K562 (cell line): ENCODE measurements at places on chromosomes 4 and X. TPM values are rescaled to one million over a fixed set of nuclear protein-coding genes. Genes with fewer than 3 reads are reported as not detected.

GRCh38 chr4:136526517-136526916, 1005.8 kb downstream of the PCDH18 start:
- no peaks in the 10 kb centered on the region for H3K4me1 ChIP-seq
- no peaks in the 10 kb centered on the region for H3K36me3 ChIP-seq
- no peaks in the 10 kb centered on the region for H3K27me3 ChIP-seq
- H3K27ac ChIP-seq, result no peak overlapping the region
- DNase-seq, result no peak
- H3K4me3 ChIP-seq, result no peak overlapping the region

DNA sequence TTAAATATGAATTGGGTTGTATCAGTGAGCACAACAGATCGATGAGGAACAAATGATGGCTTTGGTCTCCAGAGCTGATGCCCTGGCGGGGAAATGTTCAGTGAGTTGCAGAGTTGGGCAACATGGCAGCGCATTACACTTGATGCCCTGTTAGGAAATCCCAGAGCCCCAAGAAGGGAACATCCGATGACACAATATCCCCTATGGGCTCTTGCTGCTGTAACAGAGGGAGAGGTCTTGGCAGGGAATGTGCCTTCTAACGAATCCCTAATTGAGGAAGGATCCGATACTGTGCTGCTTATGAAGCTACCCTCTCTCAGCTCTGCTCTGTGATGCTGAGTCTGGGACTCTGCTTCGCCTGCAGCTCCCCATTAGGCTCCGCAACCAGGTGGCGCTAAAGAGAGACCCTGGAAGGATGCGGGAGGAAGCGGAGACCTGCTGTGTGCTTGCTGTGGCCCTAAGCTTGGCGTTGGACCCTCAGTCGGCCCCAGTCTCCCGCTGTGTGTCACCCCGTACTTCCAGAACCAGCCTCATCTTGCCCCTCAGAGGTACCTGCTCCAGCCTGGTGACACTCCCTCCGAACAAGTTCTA, 38.9 kb downstream of the PDHA1 start:
- H3K27ac ChIP-seq, result no peak overlapping the region
- H3K27me3 ChIP-seq, result peaks cover 38% of the 10 kb centered on the region
- peak; percentile 42 for DNase-seq
- H3K36me3 ChIP-seq, result no peaks in the 10 kb centered on the region
- no peak overlapping the region for H3K4me3 ChIP-seq

DNA sequence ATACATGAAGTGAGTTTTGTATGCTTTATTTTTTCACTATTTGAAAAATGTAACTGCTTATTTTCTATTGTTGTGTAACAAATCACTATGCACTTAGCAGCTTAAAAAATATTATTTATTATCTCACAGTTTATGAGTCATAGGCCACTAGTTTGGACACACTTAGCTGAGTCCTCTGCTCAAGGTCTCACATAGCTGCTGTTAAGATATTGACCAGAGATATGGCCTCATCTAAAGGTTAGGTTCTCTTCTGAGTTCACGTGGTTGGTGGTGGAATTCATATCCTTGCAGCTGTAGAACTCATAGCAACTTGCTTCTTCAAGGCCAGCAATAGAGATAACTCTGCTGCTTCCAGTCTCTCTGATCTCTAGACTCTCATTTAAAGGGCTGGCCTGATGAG, 534.4 kb downstream of the SPRY1 start:
- no peaks in the 10 kb centered on the region for H3K36me3 ChIP-seq
- H3K27me3 ChIP-seq, result no peaks in the 10 kb centered on the region
- H3K27ac ChIP-seq, result no peak overlapping the region
- no peak for DNase-seq
- no peaks in the 10 kb centered on the region for H3K4me1 ChIP-seq

NELFA gene
- 59.6 and 63.0 TPM in 2 replicates for total RNA-seq

AFAP1 gene
- 0.42 and 0.49 TPM in 2 replicates for total RNA-seq

DNA sequence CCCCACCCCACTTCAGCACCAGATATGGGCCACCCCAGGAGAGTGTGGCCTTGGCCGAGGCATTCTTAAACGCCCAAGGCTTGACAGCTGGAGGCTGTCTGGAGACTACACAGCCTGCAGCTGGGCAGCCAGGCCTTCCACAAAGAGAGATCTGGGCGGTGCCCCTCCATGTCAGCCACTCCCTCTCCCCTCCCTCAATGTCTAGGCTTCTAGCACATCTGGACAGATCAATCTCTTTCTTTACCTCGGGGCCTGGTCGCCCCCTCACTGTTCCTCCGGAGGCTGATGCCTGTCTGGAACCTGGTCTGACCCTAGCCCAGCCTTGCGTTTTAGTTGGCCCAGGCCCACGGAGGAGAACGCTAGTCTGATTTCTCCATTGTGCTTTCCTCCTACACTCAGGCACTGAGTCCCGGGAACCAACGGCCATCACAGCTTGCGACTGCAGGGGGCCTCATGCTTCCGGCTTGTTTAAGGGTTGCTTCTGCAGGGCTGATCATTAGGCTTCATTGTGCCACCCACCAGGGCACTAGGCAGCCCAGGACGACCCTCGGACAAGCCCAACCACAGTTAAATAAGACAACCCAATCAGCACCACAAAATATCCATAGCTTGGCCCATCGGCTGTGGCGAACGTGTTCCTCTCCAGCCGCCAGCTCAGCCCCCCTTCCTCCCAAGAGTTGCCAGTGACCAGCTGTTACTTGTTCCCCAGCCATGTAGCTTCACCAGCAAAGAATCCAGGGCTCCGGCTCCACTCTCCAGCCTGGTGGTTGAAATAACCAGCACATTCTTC, 200.6 kb downstream of the BCOR start:
- H3K4me3 ChIP-seq, result no peak overlapping the region
- no peaks in the 10 kb centered on the region for H3K27me3 ChIP-seq
- H3K36me3 ChIP-seq, result no peaks in the 10 kb centered on the region
- no peak overlapping the region for H3K27ac ChIP-seq
- DNase-seq, result no peak
- no peaks in the 10 kb centered on the region; the same call in 1 of the 3 replicates for H3K4me1 ChIP-seq

- H3K4me1 ChIP-seq, result no peaks in the 10 kb centered on the region
- H3K36me3 ChIP-seq, result no peaks in the 10 kb centered on the region
- H3K27me3 ChIP-seq, result no peaks in the 10 kb centered on the region; the same call in 2 of the 3 replicates
- no peak overlapping the region for H3K27ac ChIP-seq
Observed at GRCh38 chr4:105896461-105896942, 1.2 kb downstream of the NPNT start.

- no peak for DNase-seq
- H3K4me1 ChIP-seq, result no peaks in the 10 kb centered on the region
- H3K27me3 ChIP-seq, result peaks cover 17% of the 10 kb centered on the region; the same call in 1 of the 2 replicates
- no peaks in the 10 kb centered on the region for H3K36me3 ChIP-seq
Observed at GRCh38 chr4:83152746-83153145, 38.2 kb upstream of the PLAC8 start.

NPY1R gene
- total RNA-seq, result 0.07 and 0.13 TPM in 2 replicates

DNA sequence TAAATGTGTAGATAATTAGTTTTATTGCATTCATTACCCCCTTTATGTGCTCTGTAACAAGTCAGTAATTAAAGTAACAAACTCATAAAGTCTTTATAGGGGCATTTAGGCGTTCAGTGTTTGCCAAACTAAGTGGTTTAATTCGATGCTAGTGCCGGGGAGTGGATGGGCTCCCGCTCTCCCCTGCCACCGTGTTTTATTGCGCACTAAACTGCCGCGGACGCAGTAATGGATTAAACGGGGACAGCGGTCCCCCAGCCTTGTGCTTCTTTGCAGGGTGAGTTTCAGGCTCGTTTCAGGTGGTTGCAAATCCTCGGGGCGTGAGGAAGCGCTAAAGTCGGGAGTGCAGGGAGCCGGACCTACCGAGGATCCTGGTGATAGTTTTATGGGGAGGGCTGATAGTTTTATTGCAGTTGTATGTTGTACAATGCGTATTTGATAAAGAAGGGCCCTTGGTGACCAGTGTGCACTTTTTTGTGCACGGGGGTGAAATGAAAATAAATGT, 1.6 kb upstream of the PHOX2B start:
- H3K27ac ChIP-seq, result no peak overlapping the region
- peaks cover 14% of the 10 kb centered on the region for H3K4me1 ChIP-seq
- no peak overlapping the region for H3K4me3 ChIP-seq
- peaks cover 60% of the 10 kb centered on the region for H3K27me3 ChIP-seq
- no peak for DNase-seq
- no peaks in the 10 kb centered on the region for H3K36me3 ChIP-seq

NDNF gene
- 0.11 TPM in 1 of 2 replicates, not detected in the other for total RNA-seq

F8 gene
- total RNA-seq, result 1.2 and 1.8 TPM in 2 replicates

S100P gene
- 13.2 and 16.8 TPM in 2 replicates for total RNA-seq

MAGEC1 gene
- 36.9 and 37.0 TPM in 2 replicates for total RNA-seq

DNA sequence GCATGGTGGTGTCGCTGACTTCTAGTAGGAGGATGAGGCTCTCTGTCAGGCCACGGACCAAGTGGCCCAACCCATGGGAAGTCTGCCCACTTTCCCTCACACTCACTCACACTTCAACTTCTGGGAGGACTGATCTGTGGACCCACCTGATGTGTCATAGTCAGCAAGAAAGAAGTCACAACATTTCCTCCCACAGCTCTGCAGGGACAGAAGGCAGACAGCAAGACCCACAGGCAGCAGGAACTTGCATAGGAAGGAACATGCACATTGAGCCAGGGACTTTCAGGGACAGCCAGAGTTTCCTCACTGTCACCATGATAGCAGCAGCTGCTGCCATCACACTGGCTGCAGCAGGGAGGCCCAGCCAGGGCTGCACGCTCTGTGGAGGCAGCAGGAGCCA, 19.5 kb downstream of the XAGE5 start:
- no peaks in the 10 kb centered on the region for H3K27me3 ChIP-seq
- H3K27ac ChIP-seq, result no peak overlapping the region
- no peak for DNase-seq
- H3K4me3 ChIP-seq, result no peak overlapping the region
- no peaks in the 10 kb centered on the region for H3K4me1 ChIP-seq

- no peak overlapping the region for H3K4me3 ChIP-seq
- no peak for DNase-seq
- H3K4me1 ChIP-seq, result no peaks in the 10 kb centered on the region
- H3K27ac ChIP-seq, result no peak overlapping the region
- no peaks in the 10 kb centered on the region for H3K36me3 ChIP-seq
Observed at GRCh38 chrX:97268182-97268680, 384.5 kb downstream of the RPA4 start.

DNA sequence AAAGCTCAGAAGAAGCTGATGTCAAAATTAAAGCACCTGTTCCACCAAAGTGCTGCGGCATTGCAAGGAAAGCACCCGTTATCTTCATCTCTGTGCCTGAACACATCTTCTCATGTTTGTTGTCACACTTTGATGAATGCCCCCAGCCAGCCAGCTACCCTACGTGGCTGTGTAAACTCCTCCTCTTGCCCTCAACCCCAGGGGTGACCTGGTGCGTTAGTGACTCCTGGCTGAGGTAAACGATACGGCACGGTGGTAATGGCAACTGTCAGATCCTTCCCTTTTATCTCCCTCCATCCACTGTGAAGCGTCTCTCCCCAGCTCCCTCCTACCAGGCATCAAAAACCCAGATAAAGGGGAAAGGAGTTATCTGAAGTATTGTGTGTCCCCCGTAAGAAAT, 90.6 kb upstream of the WWC2 start:
- H3K27ac ChIP-seq, result no peak overlapping the region
- H3K36me3 ChIP-seq, result no peaks in the 10 kb centered on the region

UCP1 gene
- total RNA-seq, result not detected in 2 replicates

GRCh38 chr4:87360338-87360935, 30.6 kb downstream of the HSD17B11 start:
- no peak for DNase-seq
- peaks cover 75% of the 10 kb centered on the region for H3K36me3 ChIP-seq
- H3K27ac ChIP-seq, result no peak overlapping the region
- no peak overlapping the region for H3K4me3 ChIP-seq

- H3K27ac ChIP-seq, result no peak overlapping the region
- H3K27me3 ChIP-seq, result no peaks in the 10 kb centered on the region
- no peak for DNase-seq
- no peak overlapping the region for H3K4me3 ChIP-seq
- H3K4me1 ChIP-seq, result no peaks in the 10 kb centered on the region
- H3K36me3 ChIP-seq, result no peaks in the 10 kb centered on the region
Observed at GRCh38 chrX:130190801-130191200, 19.0 kb downstream of the RAB33A start.

GRCh38 chr4:99144070-99144469, at the start of gene ADH4:
TSS of gene ADH4 (minus strand) at chr4:99144297. CDS start at chr4:99144222, 75 bp downstream.
- H3K4me3 ChIP-seq, result no peak within 1 kb of the TSS
- no peaks in the 10 kb centered on the region for H3K27me3 ChIP-seq
- no peak within 1 kb of the TSS for H3K27ac ChIP-seq
- no peaks in the 10 kb centered on the region for H3K36me3 ChIP-seq
- no peak for DNase-seq

GRCh38 chr4:161892951-161893350, 270.8 kb downstream of the FSTL5 start:
- no peaks in the 10 kb centered on the region for H3K4me1 ChIP-seq
- H3K27ac ChIP-seq, result no peak overlapping the region
- no peak for DNase-seq
- no peaks in the 10 kb centered on the region for H3K36me3 ChIP-seq
- H3K27me3 ChIP-seq, result no peaks in the 10 kb centered on the region

TMEM271 gene
- total RNA-seq, result not detected in 2 replicates

LINC00632 gene
- 0.20 and 0.47 TPM in 2 replicates for total RNA-seq

- H3K4me1 ChIP-seq, result no peaks in the 10 kb centered on the region
- DNase-seq, result no peak
- H3K4me3 ChIP-seq, result no peak overlapping the region
- no peak overlapping the region for H3K27ac ChIP-seq
Observed at GRCh38 chr4:41890085-41890484, 45.1 kb upstream of the TMEM33 start.

DNA sequence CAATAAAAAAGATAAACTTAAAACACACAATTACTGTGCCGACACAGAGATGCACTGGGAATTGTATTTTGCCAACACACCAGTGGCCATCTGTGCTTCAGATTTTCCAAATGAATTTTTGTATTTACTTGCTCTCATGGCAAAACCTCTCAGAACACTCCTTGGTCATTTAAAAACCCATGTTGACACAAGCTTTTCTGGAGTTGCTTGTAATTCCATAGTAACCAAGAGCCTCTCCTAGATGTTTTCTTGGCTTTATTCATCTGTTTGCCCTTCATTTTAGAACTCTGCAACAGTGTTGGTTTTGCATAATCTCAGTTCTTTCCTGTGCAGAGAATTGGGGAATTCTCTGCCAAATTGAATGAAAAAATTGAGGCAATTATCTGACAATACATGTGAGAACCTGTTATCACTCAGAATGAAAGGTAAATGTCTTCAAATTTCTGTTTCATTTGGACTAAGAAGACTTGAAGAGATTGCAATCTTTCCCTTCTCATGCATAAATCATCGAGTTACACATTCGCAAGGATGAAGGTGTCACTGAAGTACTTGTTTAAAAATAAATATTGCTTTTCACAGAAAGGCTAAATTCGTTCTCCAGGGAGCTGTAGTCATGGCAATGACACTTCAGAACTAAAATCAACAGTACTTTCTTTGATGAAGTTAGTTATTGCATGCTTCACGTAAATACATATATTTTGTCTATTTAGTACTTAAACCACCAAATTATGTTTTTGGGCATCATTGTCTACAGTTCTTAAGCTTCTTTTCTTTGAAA, 301.8 kb upstream of the CTSO start:
- H3K27me3 ChIP-seq, result no peaks in the 10 kb centered on the region
- H3K4me3 ChIP-seq, result no peak overlapping the region
- H3K4me1 ChIP-seq, result no peaks in the 10 kb centered on the region
- DNase-seq, result no peak

RASSF6 gene
- total RNA-seq, result 0.02 and 0.11 TPM in 2 replicates

GRCh38 chrX:39678914-39679313, 418.8 kb downstream of the BCOR start:
- no peak overlapping the region for H3K4me3 ChIP-seq
- no peak overlapping the region for H3K27ac ChIP-seq
- H3K36me3 ChIP-seq, result no peaks in the 10 kb centered on the region
- H3K27me3 ChIP-seq, result no peaks in the 10 kb centered on the region

DSPP gene
- not detected in 2 replicates for total RNA-seq

FGFRL1 gene
- total RNA-seq, result 45.6 and 49.9 TPM in 2 replicates

- no peak overlapping the region for H3K4me3 ChIP-seq
- DNase-seq, result no peak
- no peaks in the 10 kb centered on the region for H3K27me3 ChIP-seq
- no peaks in the 10 kb centered on the region for H3K4me1 ChIP-seq
Observed at GRCh38 chr4:86089053-86089452, 270.8 kb downstream of the MAPK10 start.

DRD5 gene
- not detected in 2 replicates for total RNA-seq
